Stimulated activated CD8-positive, alpha-beta memory T cell treated with anti-CD3 and anti-CD28 coated beads, Interleukin-7, amount 100 ng/mL, for 1 hour (primary cell): ENCODE measurements at places on chromosomes 1 and 21.

- no peak for DNase-seq
Measured at GRCh38 chr1:51690285-51690961, 73.5 kb downstream of the OSBPL9 start.

- no peak for DNase-seq
Measured at GRCh38 chr1:61237147-61237546, 154.8 kb downstream of the NFIA start.

GRCh38 chr1:239247285-239247684, 139.1 kb upstream of the CHRM3 start:
- DNase-seq = no peak

GRCh38 chr1:18996548-18997177, 40.2 kb upstream of the IFFO2 start:
- DNase-seq = no peak

DNA sequence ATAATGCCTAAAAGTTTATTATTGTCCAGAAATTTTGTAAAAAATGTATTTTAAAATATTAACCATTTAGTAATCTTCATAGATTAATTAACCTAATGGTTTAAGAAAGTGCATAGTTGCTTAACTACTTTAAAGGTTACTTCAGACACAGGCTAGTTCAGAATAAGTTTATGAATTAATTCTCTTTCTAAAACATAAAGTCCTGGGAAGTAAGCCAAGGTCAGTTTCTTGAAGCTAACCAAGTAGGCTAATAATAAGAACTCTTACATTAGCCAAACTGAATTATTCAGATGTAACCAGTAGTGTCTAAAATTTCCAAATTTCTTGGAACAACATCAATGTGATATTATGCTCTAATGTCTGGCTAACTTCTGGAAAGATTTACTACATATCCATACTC, 790.4 kb downstream of the NCAM2 start:
- no peak for DNase-seq
